CD4-positive, CD25-positive, alpha-beta regulatory T cell (primary cell): ENCODE measurements at places on chromosomes 16 and 17. TPM values are rescaled to one million over a fixed set of nuclear protein-coding genes. Genes with fewer than 3 reads are reported as not detected.

- no peak for DNase-seq
These were observed 223.4 kb upstream of the TNRC6C start for GRCh38 chr17:77735081-77735565.

DNA sequence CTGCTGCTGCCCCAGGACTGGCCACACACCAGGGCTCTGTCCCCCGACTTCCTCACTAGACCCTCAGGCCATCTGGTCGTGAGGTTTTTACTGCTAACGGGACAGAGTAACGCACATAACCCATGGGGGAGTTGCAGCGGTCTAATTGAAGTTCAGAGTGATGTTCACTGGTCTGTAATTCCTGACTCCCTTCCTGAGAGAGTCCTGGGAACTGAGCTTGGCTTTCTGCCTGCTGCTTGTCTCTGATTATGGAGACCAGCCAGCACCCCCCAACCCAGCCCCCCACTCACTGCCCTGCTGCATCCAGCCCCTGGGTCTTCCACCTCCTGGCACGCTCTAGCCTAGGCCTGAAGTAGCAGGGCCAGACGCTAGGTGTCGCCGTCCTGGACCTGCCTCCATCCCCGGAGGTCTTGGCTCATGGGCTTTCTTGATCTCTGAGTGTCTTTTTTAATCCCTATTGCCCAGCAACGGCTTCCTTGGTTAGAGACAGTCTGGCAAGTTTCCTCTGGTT, 192.9 kb downstream of the CCDC182 start:
- no peak for DNase-seq

- DNase-seq = no peak
These were observed 13.0 kb downstream of the ACTG1 start for GRCh38 chr17:81499601-81499970.

- DNase-seq = no peak
These were observed 21.6 kb upstream of the ATP2A3 start for GRCh38 chr17:3985846-3986245.

- no peak for DNase-seq
These were observed 55.8 kb downstream of the HS3ST3A1 start for GRCh38 chr17:13545941-13546340.

- DNase-seq = peak; percentile 47
These were observed 7.5 kb downstream of the EPOP start for GRCh38 chr17:38667099-38667786.

DNA sequence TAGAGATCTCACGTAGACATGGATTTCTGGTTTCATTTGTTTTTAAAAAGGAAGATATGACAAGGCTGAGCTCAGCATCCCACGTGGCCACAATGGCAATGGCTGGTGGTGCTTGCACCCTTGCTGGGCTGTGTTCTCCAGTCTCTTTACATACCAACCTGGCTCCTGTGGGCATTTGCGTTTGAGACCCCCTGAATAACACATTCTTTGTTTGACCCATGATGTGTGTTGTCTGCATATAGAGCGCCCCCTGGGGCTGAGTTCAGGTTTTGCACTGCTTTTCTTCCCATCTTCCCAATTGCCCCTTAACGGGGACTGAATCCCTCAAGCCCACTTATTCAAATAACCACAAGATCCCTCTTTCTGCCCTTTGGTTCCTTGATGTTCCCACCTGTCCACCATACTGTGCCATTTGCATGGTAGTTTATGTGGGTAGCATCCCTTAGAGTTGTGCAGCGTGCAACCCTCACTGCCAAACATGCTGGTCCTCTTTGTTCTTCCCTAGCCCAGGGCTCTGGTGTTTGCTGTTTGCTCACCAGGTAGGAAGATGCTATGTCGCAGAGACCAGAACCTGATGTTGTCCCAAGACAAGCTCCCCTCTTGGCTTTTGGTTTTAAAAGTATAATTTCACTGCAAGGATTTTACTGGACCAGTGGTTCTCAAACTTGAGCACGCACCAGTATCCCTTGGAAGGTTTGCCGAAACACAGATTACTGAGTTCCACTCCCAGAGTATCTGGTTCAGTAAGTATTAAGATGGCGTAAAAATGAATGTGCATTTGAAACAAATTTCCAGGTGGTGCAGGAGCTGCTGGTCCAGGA, 38.5 kb upstream of the NKD1 start:
- DNase-seq = peak; percentile 8

DNA sequence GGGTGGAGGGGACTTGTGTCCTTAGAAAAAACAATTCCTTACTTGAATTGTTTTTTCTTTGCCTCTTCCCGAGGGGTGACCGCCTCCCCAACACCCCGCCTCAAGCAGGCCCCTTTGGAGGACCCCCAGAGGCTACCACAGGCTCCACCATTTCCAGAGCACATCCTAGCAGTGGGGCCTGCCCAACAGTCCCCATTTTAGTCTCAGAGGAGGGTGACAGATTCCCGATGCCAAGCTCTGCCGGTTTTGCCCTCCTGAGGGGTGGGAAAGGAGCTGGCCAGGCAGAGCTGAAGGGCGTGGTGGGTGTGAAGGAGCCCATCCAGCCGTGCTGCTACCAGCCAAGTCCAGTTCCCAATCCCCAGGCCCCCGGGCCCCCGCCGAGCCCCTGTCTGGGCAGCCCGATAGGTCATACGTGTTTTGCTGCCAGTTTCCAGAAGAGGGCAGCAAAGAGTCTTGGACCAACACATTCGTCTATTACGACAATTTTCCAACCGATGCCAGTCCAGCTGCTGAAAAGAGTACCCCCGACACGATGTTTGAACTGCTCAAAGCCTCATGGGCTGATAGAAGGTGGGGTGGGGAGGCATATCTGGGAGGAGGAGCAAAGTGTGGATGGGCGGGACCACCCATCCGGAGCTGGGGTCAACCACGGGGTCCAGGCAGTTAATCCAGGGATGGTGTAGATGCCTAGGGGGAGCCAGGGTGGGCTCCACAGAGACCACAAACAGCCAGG, 18.8 kb upstream of the GAA start:
- peak; percentile 67 for DNase-seq

DNA sequence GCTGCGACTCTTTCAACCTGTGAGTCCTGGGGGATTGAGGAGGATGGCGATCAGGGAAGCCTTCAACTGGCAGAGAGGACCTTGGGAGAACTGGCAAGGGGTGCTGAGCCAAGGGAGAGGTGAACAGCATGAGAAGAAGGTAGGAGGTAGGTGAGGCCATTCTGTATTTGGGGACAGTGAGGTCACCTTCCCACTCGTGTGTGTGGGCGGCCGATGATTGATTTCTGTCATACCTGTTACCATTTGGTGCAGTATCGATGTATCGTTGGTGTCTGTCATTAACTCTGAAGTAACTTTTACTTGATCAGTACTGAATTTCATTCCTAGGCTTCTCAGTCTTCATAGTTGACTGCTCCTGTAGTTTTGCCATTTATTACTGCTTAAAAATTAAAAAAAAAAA, 3.8 kb downstream of the ARSG start:
- no peak for DNase-seq

DNA sequence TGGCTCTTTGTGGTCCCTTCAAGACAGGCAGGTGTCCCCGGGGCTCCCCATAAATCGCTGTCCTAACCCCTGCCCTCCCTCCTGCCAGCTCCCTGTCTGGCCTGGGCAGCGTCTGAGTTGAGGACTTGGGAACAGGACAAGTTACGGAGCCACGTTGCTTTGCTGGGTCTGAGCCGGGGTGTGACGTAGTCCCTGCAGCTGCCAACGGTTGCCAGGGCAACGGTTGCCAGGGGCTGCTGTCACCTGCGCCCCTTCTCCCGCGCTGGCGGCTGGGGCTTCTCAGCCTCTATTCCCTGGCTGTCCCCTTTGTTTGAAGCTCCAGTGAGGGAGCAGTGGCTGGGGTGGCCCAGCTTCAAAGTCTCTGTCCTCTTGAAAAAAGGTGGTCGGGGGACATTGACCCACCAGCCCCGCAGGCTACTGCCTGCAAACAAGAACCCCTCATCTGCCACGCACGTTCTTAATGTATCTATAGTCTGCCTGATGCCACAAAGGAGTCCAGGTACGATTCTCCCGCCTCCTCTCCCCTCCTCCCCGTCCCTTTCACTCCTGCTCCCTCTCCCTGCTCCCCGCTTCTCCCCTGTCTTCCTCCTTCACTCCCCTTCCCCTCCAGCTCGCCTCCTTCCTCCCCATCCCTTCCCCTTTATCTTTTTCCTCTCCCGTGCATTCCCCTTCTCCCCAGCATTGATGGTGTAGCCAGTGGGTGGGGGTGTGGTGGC, 10.9 kb downstream of the ADGRG1 start:
- DNase-seq = no peak

DNA sequence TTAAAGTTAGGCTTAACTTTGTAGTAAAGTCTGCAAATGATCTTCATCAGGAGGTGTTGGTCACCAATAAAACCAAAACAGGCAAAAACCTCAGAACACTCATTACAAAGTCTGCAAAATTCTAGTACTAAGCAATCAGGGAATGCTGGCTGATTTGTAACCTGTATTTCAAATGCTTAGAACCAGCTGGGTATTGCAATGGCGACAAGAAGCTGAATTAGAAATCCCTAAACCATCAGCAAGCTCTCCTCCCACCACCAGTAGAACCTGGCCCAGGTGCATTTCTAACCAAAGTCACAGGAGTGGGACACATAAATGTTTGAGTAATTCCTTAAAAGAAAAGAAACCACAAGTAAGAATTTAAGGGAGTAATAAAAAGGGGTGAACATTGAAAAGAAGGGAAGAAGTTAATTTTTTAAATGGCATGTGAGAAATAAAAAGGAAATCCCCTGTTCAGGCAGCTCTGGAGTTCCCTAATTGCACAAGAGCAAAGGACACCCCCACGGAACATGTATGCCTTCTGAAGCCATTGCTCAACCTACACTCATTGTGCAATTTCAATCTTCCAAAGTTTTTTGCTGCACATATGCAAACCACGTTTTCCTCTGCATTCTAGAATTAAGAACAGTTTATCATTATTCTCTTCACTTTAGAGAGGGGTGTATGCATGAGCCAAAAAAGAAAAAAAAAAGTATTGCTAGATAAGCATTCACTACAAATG, 102.9 kb downstream of the HIC1 start:
- no peak for DNase-seq

DNA sequence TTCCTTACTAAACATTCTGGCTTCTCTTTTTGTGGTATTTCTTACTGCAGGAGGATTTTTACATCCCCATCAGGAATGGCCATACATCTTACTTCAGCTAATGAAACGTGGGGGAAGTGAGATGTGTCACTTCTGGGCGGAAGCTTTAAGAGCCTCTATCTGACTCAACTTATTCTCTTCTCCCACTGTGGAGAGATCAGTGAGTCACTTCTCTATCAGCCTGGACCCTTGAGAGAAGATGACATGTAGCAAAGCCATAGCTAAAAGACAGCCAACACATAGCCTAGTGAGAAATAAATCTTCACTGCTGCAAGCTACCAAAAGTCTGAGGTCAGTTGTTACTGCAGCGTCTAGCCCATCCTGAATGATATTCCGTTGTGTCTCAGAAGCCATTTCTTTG, 1066.7 kb upstream of the RBFOX1 start:
- DNase-seq = no peak

DNA sequence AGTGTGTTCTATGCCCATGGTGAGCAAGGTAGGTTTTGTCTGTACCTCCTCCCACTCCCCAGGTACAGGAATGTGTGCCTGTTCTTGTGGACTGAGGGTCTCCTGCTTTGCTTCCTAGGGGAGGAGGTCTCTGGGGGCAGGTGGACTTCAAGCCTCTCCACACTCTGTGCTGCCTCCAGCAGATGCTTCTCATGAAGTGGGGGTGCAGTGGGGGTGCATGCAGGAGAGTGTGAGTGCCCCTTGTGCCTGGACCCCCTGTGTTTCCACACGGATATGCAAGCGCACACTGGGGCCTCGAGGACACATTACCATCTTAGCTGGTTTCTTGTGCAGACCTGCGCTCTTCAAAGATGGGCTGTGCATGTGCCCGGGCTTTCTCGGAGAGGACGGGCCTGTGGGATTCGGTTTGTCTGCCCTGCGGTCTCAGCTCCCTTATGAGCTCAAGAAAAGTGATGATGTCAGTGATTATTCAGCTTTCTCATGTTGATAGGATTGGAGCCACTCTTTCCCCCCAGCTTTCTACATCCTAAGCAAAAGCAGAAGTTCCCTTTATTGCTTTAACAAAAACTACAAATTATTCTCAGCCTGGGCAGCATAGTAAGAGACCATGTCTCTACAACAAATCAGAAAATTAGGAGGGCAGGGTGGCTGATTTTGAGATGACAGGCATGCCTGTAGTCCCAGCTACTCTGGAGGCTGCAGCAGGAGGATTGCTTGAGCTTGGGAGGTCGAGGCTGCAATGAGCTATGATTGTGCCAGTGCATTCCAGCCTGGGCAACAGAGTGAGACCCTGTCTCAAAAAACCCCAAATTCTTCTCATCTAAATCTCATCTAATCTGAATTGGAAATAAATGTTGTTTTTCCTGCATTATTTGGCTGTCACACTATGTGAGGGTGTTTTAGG, 86.8 kb downstream of the RPTOR start:
- no peak for DNase-seq

DNA sequence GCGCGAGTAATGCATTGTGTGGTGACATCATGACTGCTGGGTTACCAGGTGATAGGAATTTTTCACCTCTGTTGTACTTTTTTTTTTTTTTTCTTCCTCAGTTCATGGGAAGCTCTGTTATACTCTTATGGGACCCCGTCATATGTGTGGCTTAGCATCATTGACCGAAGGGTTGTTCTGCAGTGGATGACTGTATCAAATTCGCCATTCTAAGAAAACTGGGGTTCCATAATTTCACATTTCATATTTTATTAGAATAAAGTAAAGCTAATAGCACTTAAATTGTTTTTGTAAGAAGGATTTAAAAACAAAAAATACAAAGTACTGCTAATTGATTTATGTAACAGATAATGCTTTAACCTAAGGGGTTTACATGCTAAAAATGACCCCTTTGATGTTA, 32.0 kb upstream of the MRC2 start:
- DNase-seq = no peak

DNA sequence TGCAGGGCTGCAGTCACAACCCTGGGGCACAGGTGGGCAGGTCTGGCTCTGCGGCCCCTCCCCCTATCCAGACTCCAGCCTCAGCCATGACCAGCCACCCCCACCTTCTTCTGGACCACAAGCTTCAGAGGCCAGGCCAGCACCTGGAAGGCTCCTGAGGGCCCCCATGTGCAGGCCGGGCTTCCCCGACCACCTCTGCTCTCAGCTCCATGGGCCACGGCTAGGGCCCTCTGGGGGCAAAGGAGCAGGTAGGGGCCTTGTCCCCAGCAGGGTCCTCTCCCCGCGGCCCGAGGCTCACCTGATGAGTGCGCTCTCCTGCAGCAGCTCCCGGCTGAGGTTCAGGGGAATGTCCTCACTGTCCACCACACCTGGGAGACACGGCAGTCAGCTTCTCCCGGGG, 16.9 kb downstream of the DNASE1 start:
- DNase-seq = no peak

GRCh38 chr17:66776999-66777688, 57.8 kb upstream of the CACNG5 start:
- no peak for DNase-seq

GRCh38 chr16:58333985-58334384, 39.2 kb upstream of the PRSS54 start:
- DNase-seq = no peak

TBC1D3D gene
- 7.4 TPM for total RNA-seq

CDRT15 gene
- total RNA-seq = not detected

GINS3 gene
- 0.86 TPM for total RNA-seq

MYH1 gene
- total RNA-seq = not detected

TMEM100 gene
- total RNA-seq = not detected

KRTAP4-6 gene
- total RNA-seq = not detected

TMEM107 gene
- 27.3 TPM for total RNA-seq

CTRB1 gene
- not detected for total RNA-seq

USP43 gene
- not detected for total RNA-seq
